ENCODE measurements at places on chromosomes 7 and 10. TPM values are rescaled to one million over a fixed set of nuclear protein-coding genes. Genes with fewer than 3 reads are reported as not detected.

DNA sequence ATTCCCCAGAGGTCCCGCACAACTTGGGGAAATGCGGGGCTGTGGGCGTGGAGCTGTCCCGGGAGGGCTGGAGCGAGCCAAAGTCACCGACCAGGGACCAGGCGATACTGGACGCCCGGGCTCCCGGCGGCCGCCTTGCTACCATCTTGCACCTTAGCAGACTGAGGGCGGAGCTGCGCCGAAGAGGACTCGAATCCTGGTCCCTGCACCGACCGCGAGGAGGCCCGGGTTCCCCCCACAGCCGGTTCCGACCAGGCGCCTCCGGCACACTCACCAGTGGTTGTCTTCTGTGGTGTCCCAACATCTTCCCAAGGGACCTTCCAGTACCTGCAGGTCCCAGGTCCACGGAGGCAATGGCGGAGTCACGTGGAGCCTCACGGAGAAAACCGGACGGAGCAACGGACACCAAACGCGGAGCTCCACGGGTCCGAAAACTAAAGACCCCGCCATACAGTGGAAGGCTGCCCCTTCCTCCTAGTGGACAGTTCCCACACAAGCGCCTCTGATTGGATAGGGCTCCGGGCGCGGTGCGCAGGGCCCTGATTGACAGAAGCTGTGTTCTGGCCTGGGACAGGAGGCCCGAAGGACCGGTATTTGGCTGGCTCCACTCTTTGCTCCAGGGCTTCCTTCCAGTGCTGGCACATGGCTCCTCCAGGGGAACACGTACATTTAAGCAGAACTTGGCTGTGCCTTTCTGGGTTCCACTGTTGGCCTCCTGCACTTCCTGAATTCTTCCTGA is 124.6 kb upstream of the ZNF479 start:
- H3K36me3 ChIP-seq, result no peaks in the 10 kb centered on the region
- H3K27me3 ChIP-seq, result no peaks in the 10 kb centered on the region
- no peaks in the 10 kb centered on the region for H3K4me1 ChIP-seq
- no peak for DNase-seq

DNA sequence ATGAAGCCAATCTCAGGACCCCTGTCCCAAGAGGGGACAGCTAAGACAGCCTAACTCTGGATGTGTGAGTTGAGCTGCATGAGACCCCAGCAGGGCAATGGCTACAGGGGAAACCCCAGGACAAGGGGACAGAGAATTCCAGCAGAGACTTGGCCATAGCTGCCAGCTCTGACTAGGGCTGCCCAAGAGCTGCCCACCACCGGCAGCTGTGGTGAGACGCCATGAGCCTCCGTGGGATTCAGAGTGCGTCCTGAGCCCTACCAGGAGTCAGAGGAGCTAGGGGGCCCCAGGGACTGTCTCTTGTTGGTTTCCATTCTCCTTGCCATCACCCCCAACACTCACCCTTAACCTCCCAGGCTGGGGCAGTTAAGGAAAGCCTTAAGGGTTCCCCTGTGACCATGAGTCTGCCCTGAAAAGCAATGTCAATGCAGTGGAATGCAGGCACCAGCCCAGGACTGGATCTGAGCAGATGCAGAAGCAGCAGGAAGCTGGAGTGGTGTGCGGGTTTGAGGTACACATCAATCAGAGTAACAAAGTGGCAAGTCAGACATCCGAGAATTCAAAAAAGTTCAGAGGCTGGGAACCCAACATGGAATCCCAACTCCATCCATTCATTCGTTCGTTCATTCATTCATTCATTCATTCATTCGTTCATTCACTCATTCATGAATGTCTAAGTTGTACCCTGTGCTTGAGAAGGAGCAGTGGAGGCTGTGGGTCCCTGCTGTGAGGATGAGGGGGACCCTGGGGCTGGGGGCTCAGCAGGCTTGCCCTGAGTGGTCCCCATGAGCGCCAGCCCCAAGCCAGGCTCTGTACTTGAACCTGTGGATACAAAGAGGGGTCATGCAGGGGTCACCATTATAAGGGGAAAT is 52.9 kb downstream of the C10orf120 start:
- no peaks in the 10 kb centered on the region for H3K27me3 ChIP-seq
- H3K27ac ChIP-seq, result no peak overlapping the region
- no peaks in the 10 kb centered on the region for H3K36me3 ChIP-seq
- no peak overlapping the region for H3K4me3 ChIP-seq

- H3K27ac ChIP-seq, result no peak overlapping the region
- peaks cover 6% of the 10 kb centered on the region for H3K36me3 ChIP-seq
- no peak overlapping the region for H3K4me3 ChIP-seq
- peaks cover 3% of the 10 kb centered on the region for H3K4me1 ChIP-seq
- no peak for DNase-seq
Measured at GRCh38 chr7:107180378-107180777, 11.6 kb downstream of the HBP1 start.

DNA sequence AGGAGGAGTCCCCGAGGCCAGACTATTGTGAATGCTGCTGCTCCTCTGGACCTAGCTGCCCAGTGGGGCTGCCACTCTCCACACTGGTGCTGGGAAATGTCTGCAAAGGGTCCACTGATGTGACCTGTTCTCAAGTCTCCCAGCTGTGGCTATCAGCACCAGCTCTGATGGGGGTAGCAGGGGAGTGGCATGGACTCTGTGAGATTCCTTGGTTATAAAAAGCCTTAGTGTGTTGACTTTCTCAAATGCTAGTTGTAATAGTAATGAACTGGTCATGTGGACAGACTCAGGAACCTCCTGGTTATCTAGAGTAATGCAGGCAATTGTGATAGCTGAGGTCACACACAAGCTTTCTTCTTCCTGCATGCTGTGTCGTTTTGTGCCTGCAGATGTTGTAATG is 34.1 kb upstream of the ARMC3 start:
- no peak overlapping the region for H3K27ac ChIP-seq
- H3K27me3 ChIP-seq, result no peaks in the 10 kb centered on the region
- DNase-seq, result no peak
- H3K4me1 ChIP-seq, result no peaks in the 10 kb centered on the region
- no peaks in the 10 kb centered on the region for H3K36me3 ChIP-seq

The CUX1 gene
- 126 TPM for total RNA-seq

Data from kidney (tissue), 22 donors.